ENCODE measurements at places on chromosomes 2 and 18.

DNA sequence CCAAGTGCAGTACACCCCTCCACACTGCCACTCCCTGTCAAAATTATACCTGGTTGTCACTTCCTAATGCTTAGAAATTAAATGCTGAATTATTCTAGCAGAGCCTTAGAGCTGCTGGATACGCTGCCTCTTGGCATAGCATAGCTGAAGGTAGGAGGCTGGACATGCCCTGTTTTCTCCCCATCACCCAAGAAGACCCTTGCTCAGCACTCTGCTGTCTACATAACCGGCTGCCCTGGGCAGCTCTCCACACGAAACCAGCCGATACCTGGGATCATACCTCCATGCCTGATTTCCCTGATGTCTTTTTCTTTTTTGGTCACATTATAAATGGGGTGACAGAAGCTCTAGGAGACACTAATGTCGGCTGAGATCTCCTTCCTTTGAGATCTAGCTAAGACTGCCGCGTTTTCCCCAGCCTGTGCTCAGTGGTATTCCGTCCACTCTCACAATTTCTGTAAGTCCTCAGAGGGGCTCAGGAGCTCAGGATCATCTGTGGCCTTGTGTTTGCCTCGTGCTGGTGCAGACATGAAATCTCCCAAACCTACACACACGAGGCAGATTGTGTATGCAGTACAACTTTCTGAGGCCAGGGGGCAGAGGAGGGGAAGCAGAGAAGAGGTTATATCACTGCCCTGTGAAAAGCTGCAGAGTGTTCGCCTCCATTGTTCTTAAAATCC lies 13.5 kb upstream of the ZAP70 start:
- DNase-seq, result peak; percentile 73

GRCh38 chr18:48991676-48992075 lies 40.9 kb upstream of the SMAD7 start:
- no peak for DNase-seq

DNA sequence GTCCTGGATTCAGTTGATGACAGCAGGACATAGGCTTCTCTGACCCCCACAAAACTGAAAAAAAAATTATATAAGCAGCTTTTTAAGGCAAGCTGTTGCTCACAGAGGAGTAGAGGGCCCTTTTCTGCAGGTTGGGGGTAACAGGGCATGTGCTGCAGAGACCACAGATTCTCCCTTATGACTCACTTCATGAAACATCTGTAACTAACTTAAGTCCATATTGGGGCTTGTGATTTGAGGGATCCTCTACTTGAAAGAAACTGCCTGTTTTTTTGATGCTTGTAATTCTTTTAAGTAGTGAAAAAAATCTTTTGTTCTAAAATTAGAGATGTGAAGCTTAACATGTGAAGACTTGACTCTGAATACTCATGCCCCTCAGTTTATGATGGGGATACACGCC lies 33.4 kb downstream of the XRCC5 start:
- peak; percentile 13 for DNase-seq

DNA sequence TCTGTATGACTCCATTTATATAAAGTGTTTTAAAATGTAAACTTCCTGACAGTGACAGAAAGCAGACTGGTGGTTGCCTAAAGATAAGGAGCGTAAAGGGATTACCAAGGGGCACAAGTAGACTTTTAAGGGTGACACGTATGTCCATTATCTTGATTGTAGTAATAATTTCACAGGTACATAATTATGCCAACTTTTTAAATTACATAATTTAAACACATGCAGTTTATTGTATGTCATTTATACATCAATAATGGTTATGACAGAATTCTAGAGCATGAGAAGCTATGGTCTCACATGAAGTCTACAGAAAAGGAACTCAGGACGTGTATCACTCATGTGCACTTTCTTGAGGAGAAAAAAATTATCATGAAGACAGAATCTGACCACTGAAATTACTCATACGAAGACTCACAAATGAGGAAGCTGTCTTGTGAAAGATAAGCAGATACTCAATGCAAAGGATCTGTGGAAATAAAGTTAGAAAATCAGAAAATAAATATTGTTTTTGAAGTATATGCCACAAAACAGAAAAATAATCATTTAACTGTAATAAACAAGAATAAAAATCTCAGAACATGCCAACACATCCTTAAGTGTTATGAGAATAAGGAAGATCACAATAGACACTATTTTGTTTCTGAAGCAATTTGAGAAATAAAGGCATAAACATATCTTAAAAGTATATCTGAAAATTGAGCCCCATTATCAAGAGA lies 84.4 kb downstream of the TMEM131 start:
- DNase-seq, result peak; percentile 1

- no peak for DNase-seq
Measured at GRCh38 chr18:11883153-11883552, 25.0 kb downstream of the MPPE1 start.

DNA sequence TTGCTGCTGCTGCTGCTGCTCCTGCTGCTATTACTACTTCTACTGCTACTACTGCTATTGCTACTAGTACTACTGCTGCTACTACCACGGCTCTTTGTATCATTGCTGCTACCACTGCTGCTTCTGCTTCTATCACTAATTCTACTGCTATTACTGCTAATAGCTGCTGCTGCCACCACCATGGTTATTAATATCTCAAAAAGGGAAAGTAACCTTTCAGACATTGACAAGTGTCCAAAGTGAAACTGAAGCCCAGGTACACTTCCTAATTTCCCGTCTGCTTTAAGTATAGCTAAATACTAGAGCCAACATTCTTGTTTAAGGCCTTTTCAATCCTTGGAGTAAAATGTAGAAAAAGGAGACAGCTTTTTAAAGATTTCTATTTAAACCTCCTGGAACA lies 45.4 kb upstream of the EHBP1 start:
- no peak for DNase-seq

DNA sequence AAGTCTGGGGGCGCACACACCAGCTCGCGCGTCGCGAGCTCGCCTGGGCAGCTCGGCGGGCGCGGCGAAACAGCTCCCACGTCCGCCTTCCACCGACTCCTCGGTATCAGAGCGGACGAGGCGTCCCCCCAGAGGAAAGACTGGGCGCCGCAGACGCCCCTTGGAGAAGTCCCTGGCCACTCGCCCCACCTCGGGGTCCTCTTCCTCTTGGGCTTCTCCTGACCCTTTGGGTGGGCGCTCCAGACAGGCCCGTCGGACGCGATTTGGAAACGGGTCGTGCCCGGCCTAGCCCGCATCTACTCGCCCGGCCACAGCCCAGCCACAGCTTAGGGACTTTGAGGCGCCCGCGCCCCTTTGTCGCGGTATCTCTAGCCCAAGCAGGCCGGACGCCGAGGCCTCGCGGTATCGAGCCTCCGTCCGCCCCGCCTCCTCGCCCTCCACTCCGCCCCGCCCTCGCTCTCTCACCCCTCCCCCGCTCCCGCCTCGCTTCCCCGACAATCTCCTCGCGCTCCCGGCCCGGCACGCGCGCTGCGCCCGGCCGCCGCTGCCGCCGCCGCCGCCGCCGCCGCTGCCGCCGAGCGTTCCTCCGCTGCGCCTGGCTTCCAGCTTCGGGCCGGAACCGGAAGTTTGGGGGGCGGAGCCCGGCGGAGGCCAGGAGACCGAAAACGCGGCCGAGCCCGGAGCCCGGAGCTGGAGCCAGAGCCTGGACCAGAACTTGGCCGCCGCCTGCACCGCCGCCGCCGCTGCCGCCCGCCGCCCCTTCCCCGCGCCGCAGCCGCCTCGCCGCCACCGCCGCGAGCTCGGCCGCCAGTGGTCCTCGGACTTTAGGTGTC lies 749 bp upstream of the ACVR2A start:
- DNase-seq, result peak; percentile 85

- DNase-seq, result no peak
Measured at GRCh38 chr2:222330910-222331309, 32.1 kb upstream of the PAX3 start.

GRCh38 chr2:7837237-7837760 lies 844.6 kb upstream of the ID2 start:
- DNase-seq, result no peak

GRCh38 chr2:157363612-157364101 lies 38.0 kb upstream of the ERMN start:
- DNase-seq, result no peak

GRCh38 chr2:8376603-8377410 lies 305.0 kb upstream of the ID2 start:
- DNase-seq, result peak; percentile 13

DNA sequence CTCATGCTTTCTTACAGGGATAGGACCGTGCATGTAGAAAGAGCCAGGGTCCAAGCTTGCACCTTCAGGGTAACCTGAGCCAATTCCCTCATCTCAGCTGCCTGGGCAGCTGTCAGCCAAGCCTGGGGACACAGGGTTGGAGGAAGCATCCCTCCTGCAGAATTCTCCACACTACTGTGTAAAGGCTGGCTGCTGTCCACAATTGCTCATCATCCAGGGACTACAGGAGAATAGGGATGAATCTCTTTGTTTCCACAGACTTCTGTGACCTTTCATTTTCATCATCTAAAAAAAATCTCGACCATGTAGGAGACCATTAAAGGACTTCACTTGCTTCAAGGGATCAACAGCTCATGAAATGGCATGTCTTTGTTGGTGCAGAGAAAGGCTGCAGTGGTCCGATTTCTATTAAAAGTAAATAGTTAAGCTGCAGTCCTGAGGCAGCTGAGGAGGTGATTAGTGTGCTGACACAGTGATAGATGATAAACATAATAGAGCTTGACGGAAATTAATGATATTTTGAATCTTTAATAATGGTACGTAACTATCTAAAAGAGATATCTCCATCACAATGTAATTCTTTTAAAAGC lies 74.4 kb upstream of the COPS8 start:
- DNase-seq, result no peak

DNA sequence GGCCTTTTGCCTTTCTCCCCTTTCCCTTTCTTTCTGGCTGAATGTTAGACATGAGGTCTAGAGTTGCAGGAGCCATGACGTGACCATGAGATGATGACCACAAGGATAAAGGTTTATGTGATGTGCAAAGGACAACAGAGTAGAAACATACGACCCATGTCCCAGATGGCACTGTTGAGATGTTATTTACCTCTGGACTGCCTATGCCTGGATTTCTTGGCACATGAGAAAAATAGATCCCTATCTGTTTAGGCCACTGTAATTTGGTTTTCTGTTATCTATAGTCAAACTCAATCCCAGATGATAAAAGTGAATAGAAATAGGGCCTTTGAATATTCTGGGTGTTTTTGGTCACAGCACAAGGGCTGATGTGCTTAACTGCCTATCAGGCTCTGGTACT lies 58.8 kb downstream of the GDF7 start:
- DNase-seq, result no peak

GRCh38 chr2:235990344-235990743 lies 177.8 kb downstream of the GBX2 start:
- DNase-seq, result no peak

DNA sequence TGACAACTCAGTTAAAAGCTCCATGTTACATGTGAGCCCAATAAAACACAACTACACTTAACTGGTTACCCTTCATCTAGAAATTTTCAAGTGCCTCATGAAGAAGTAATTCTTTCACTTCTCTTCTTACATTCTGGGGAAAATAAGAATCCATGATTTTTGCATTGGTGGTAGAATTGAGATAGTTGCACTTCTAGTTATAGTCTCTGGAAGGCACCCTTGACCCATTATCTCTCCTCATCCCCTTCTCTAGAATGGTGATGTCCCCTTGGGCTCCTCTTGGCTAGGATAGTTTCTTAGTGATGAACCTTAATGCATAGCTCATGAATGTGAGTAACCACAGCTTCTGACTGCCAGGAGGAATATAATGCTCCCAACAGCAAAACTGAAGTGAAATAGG lies 3.6 kb downstream of the LGALSL start:
- no peak for DNase-seq

GRCh38 chr2:42971947-42972736 lies 179.8 kb upstream of the HAAO start:
- DNase-seq, result no peak

GRCh38 chr2:24618144-24618543 lies 127.1 kb downstream of the NCOA1 start:
- DNase-seq, result no peak

DNA sequence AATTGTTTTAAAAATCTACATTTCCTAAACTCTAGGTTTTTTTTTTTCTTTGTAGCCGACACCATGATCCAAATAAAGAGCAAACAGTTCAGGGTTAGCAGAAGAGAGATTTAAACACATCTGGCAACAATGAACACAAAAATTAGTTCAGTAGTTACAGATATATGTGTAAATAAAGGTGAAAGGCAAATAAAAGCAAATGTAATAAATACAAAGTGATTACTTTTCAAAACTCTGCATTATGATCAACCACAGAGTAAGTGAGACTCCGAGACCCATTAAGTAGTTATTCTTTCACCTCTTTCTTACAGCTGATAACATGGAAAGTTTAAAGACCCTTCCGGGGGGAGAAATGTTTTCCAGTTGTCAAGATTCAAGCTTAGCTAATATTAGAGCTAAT lies 716 bp downstream of the CALCRL start:
- no peak for DNase-seq

- no peak for DNase-seq
Measured at GRCh38 chr2:240996161-240996833, 2.1 kb upstream of the SNED1 start.

DNA sequence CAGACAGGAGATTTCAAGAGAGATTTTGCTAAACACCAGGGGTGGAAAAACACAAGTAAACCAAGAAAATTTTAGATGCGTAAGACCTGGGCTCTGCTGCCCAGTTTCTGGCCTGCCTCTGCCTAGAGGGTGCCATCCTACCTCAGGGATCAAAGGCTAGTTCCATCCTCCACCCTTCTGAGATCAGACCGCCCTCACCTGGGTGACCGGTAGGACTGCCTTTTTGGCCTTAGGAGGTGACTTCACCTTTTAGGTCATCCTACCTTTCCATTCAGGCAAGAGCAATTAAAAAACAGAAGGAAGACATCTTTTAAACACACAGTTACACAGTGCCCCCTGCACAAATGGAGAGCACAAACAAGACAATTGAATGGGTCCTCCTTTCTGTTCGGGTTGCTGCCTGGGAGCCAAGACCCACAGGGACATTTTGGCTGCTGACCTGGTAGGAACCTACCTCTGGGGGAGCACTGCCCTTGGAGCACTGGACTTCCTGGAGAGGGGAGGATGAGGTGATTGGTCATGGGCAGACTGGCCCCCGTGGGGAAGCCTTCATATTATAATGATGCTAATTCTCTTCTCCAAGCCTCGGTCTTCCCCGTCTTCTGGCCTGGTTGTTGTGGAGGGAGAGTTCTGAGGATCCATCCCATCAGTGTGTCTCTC lies 3.1 kb downstream of the PSD4 start:
- DNase-seq, result no peak

- no peak for DNase-seq
Measured at GRCh38 chr2:84257831-84258230, 201.2 kb downstream of the SUCLG1 start.

DNA sequence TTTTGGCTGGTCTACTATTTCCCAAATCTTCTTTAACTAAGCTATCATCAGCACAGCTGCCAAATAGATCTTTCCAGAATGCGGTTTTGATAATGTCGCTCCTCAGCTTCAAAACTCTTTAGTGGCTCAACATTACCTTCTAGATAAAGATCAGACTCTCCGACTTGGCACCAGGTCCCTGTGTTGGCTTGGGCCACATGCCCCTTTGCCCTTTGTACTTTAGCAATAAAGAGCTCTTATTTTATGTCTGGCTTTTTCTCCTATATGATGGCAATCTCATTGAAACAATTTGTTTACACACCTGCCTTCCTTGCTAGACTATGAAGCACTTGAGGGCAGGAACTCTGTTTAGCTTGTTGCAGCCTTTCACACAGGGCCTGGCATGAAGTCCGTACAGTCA lies 128.9 kb upstream of the GATA6 start:
- no peak for DNase-seq

GRCh38 chr18:63284827-63285733 lies 34.5 kb downstream of the BCL2 start:
- no peak for DNase-seq
